Caki2 (cell line): ENCODE measurements at places on chromosomes 4 and X.

DNA sequence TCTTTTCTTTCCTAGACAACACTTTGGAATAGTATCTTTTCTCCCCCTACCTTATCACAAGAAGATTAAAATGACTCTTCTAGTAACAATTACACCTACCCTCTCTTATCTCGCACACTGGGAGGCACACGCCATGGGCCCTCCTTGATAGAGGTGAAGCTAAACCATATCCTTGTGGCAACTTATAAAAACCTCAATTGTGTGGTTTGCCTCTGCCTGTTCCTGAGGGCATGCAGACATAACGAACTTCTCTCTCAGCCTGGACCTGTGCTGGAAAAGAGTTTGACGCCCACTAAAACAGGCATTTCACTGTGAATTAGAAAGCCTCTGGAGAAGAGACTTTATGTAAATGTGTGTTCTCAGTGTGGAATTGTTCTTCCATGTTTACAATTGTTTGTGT lies 141.2 kb downstream of the NDST3 start:
- no peak for DNase-seq

GRCh38 chr4:143336781-143337599 lies at the start of gene GAB1:
Gene GAB1, plus strand, starts transcription at chr4:143336876. Its CDS starts 313 bp downstream, at chr4:143337189.
- DNase-seq: peak; percentile 74

- no peak for DNase-seq
These were observed 63.7 kb upstream of the PDLIM3 start for GRCh38 chr4:185598846-185599552.

DNA sequence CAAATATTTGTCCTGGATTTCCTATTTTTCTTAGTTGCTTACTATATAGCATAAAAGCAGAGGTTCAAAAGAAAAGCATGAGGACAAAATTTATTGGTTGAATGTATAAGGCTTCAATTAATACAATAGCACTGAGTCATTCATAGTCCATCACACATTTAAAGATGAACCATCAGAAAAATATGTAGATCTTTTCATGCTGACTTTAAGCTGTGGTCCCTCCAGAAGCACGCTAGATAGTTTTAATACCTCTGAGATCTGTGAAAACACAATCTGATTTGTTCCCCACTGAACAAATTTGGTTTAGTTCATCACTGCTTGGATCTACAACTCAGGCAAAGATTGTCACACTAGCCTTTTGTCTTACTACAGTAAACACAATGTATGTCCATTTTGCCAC lies 377.2 kb upstream of the ANXA10 start:
- DNase-seq: no peak

- no peak for DNase-seq
These were observed 52.0 kb upstream of the SORBS2 start for GRCh38 chr4:185863946-185864345.

DNA sequence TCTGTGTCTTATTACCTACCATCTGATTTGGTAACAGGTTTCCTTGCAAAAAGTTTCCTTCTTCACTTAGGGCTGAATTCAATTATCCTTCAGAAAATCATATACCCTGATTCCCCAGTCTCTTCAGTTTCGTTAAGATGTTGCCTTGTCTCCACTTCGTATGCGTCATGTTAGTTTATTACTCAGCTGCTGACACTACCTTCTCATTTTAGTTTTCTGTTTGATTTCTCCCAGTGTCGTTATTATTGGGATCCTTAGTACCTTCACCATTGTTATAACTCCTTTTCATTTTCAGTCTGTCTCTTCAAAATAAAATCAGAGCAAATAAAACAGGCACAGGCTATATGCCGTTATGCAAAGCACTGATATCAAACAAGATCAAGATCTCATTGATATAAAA lies 87.5 kb upstream of the RBPJ start:
- no peak for DNase-seq

DNA sequence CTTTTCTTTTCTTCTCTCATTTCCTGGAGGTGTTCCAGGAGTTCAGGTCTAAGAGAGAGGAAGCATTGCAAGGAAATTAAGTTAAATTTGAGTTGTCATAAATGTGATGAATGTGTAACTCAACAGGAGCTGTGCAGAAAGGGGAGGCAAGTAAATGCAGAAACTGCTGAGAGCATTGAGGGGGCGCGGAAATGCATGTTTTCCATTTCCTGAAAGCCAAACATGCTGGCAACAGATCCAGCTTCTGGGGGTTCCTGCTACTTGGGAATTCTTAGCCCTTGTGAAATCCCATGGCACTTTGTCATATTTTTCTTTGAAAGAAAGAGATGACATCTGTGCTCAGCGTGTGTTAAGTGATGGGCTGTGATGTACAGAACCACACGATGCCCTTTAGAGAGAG lies 33.8 kb upstream of the NAP1L5 start:
- DNase-seq: no peak
